ENCODE measurements at places on chromosomes 12 and 14.

- no peak for DNase-seq
These were observed 1.5 kb upstream of the NANOG start for GRCh38 chr12:7787574-7788293.

DNA sequence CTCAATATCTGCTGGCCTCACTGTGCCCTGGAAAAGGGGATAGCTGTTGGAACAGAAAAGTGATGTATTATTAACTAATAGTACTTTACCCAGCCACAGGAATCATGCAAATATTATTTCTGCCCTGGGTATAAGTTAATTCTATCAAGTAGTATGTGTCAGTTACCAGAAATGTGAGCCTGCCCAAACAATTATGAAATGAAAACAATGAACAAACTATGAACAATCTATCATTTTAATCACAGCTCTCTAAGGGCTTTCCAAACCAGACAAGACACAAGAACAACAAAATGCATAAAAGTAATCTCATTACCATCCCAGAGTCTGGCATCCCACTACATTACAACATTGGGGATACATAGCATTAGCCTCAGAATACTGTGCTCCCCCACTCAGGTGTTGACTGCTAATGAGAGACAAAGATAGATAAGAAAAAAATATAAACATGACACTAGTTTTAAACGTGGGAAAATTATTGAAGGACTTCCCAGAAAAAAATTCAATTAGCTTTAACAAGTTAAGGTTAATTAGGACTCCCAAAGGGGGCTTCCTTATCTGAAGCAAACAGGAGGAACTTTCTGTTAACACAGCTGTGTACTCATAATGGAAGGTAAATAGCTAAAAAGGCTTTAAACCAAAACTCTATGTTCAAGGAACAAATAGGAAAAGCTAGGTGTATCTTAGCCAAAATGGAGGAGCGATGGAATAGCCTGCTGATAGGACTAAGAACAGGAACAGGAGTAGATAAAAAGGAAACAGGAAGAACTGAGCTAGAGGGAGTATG, 3.3 kb downstream of the DCAF5 start:
- no peak for DNase-seq

GRCh38 chr12:71642264-71642663, 21.4 kb downstream of the ZFC3H1 start:
- no peak for DNase-seq

GRCh38 chr14:57071639-57072038, 197.1 kb downstream of the EXOC5 start:
- no peak for DNase-seq

DNA sequence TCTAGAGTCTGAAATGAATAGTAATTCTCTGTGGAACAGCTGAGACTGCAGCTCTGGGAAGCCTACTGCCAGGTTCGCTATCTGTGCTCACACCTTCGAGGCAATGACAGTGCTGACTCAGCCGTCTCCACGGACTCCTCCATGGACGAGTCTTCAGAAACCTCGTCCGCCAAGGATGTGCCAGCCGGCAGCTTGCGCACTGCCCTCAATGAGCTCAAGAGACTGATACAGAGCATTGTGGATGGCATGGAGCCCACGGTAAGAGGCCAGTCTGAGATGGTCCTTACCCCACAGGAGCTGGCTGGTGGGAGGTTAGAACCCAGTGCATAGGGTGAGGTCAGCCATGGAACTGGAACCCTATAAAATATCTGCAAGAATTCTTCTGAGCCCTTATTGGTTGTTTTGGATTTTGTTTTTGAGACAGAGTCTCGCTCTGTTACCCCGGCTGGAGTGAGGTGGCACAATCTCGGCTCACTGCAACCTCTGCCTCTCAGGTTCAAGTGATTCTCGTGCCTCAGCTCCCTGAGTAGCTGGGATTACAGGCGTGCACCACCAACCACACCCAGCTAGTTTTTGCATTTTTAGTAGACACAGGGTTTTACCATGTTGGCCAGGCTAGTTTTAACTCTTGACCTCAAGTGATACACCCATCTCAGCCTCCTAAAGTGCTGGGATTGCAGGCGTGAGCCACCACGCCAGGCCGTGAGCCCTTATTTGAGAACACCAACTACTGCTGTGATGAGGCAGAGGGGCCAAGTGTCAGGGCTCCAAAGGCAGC, 43.9 kb downstream of the RAB35 start:
- DNase-seq = no peak

- no peak for DNase-seq
These were observed 360.5 kb downstream of the APAF1 start for GRCh38 chr12:99005601-99006000.

DNA sequence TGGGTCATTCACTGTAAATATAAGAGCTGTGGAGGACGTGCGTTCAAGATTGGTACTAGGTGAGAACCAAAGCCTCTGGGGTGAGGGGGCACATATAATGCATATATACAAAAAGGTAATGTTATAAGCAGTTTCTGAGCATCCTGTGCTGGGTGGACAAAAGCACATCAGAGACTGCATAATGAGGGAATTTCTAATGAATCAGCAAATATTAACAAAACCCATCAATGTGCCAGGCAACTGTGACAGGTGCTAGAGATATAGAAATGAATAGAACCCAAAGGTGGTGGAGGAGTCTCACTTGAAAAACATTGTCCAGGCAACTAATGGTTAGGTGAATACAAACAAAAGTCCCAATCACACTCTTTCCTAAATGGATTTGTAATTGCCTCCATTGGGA, 74.7 kb downstream of the GPR65 start:
- DNase-seq = no peak

DNA sequence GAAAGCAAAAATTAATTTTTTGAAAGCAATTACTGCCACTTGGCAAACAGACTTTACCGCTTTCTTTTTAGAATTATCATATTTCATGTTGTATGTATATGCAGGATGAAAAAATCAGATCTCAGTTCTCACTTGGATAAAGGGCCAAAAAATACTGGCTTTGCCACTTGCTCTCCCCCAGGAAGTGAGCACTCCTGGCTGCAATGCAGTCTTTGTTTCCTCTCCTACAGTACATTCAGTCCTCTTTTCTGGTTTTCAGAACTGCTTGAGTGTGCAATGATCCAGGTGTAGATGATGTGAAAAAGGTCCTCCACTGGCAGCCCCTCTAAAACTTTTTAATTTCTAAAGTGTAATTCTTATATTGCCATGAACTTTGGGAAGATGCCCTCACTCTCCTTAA, 183.4 kb downstream of the SLC25A21 start:
- no peak for DNase-seq

DNA sequence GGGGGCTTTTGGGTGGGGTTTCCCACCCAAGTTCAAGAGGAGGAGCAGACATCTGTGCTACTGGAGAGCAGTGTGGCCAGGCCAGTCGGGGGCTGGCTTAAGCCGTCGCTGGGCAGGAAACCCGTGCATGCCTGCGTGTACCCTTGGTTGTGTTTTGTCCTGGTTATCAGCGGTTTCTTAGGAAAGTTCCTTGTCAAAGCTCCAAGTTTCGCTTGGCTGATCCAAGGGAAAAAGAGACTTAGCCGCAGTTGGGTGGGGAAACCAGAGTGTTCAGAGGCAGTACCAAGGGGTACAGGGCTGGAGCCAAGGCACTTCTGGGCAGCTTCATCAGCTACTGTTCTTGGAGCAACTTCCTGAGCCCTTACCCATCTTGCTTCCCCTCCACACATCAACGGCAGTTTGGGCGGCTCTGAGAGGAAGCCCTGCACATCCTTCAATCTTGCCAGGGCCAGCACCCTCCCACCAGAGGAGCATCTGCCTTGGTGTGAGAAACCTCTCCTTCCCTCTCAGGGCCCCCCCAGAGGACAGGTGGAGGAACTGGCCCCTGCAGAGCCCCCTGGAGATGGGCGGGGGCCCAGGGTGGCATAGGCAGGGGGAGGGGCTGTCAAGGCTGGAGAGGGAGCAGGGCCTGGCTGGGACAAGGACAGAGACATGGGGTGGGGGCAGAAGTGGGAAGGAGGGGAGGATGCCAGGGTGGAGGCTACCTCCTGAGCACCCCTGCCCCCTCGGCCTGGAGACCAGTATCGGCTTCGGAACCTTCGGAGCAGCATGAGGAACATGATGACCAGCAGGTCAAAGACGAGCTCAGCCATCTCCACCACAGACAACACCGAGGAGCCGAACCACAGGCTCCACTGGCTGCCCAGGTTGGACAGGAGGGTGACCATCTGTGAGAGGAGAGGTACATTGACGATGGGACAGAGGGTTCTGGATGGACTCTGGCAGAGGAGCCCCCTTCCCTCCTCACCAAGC, 5.8 kb upstream of the TNFRSF1A start:
- peak; percentile 83 for DNase-seq

- DNase-seq = no peak
These were observed 17.3 kb downstream of the ARID4A start for GRCh38 chr14:58315606-58316005.

- DNase-seq = no peak
These were observed 466.5 kb downstream of the PRKD1 start for GRCh38 chr14:29461101-29461500.

DNA sequence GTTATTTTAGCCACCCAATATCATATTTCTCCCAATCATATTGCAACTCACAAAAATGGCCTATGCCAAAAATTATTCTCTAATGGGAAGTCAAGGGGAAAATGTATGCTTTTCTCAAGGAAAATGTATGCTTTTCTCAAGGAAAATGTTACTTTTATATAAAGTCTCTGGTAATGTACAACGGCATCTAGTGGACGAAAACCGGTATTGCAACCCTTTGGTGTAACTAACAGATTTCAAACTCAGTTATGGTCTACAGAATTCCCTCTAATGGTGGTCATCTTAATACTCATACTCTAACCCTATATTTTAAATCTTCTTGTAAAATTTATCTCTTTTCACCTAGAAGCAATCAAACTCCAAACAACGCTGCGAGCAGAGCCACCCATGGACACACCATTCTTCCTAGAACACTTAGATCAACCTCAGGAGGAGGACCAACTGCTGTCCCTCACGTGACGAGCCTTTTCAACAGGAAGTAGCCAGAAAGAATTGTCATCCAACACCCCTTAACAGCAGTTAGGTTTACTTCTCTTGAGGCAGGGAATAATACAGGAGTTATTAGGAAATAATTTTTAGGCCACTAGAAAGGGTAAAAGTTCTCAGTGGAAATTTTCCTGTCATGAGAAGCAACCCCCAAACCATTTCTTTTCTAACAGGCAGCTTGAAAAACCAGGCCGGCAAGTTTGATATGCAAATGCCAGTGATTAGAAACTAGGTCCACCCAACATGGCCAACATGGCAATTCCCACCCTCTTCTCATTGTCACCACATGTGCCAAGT, 20.1 kb downstream of the APOBEC1 start:
- DNase-seq = no peak

- DNase-seq = no peak
These were observed 16.8 kb downstream of the MAPKAPK5 start for GRCh38 chr12:111858778-111859177.

GRCh38 chr14:94364037-94364436, 24.4 kb downstream of the SERPINA1 start:
- no peak for DNase-seq

DNA sequence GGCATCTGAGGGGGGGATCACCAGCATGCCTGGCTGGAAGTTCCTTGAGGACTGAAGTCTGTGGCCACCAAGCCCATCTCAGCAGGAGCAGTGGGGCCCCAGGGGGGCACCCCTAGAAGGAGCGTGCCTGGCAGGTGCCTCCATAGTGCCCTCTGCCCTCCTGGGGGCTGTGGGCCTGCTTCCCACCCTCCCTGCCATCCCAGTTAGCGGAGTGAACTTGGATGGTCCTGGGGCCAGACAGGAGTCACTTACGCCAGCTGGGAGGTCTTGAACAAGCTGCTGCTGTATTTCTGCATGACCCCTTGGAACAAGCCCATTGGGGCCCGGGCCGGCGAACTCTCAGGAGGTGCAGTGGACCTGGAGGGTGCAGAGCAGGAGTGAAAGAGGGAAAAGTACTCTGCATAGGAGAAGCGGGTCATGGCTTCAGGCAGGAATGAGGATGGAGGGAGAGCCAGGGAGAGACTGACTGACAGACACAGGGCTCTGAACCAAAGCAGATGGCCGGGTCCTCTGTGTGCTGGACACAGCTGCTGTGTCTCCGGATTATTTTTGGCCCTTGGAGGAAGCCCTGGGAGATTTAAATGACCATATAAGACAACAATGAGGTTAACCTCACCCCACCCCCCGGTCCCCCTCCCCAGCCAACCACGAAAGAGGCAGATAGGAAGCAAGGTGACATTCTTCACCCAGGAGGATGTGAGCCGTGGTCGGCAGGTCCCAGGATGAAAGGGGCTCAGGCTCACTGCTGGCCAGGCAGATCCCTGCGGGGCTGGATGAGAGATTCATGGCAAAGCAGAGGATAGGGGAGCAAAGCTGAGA, 19.6 kb downstream of the ASB2 start:
- DNase-seq = no peak

DNA sequence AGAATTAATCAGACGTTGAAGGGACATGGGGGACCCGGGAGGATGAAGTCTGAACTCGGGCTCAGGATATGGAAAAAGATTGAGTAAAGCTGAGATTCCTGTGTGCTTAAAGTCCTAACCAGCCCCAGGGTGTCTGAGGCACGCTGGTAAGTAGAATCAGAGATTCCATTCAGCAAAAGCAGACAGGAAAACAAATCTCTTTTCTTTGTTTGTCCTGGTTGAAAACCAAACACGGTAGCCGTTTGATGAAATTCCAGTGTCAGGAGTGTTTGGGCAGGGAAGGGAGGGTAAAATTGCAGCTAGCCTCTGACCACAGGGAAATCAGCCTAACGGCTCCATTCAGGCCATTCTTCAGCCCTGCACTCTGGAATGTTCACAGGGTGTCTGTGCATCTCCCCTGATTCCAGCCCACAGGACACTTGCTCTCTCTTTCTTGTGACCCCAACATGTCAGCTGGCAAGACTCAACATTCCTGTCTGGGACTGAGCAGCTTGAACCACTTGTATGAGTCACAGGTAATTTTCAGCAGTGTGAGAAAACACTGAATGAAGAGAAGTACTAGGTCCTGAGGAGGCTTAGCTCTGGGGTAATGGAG, 31.0 kb downstream of the NINJ2 start:
- DNase-seq = no peak

DNA sequence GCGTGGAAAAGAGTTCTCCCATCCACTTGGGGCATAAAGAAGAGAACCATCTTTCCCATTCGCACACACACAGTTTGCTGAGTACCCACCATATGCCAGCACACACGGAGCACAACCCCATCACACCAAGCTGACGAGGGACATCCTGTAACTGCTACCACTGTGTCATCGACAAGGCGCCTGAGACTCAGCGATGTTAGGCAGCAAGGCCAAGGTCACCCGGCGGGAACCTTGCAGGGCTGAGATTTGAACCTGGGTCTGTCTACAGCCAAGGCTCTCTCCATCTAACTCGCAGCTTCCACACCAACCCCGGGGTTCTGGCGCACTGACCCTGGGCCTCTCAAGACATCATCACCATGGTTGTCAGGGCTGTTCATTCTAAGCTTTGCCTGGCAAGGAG, 60.0 kb downstream of the CCDC85C start:
- DNase-seq = no peak

GRCh38 chr12:57470970-57471656, 8.6 kb downstream of the ARHGAP9 start:
- no peak for DNase-seq

GRCh38 chr12:108511633-108512540, 3.2 kb upstream of the FICD start:
- peak; percentile 28 for DNase-seq

GRCh38 chr12:20507056-20507455, 138.7 kb downstream of the PDE3A start:
- no peak for DNase-seq

GRCh38 chr14:100588671-100589070, 1.5 kb upstream of the BEGAIN start:
- no peak for DNase-seq

- no peak for DNase-seq
These were observed 54.1 kb downstream of the FBRSL1 start for GRCh38 chr12:132544080-132544397.

GRCh38 chr14:100438678-100439592, 115.8 kb downstream of the SLC25A47 start:
- no peak for DNase-seq

GRCh38 chr12:1870086-1870485, 48.4 kb downstream of the CACNA2D4 start:
- no peak for DNase-seq

Measured in bone marrow (tissue), 2 donors.